Renal pelvis (tissue), 12 donors: ENCODE measurements at places on chromosomes 2 and 18. TPM values are rescaled to one million over a fixed set of nuclear protein-coding genes. Genes with fewer than 3 reads are reported as not detected.
A peak's percentile ranks its signal among the peaks of the same experiment; 100 is the strongest.

GRP gene
- 0.53 TPM for polyA plus RNA-seq

MERTK gene
- 18.3 TPM for polyA plus RNA-seq

ATP9B gene
- 36.3 TPM for polyA plus RNA-seq

GRCh38 chr2:137771064-137771463 lies 193.2 kb upstream of the HNMT start:
- DNase-seq: no peak

GRCh38 chr2:42012137-42012536 lies 35.7 kb upstream of the PKDCC start:
- DNase-seq: no peak

DNA sequence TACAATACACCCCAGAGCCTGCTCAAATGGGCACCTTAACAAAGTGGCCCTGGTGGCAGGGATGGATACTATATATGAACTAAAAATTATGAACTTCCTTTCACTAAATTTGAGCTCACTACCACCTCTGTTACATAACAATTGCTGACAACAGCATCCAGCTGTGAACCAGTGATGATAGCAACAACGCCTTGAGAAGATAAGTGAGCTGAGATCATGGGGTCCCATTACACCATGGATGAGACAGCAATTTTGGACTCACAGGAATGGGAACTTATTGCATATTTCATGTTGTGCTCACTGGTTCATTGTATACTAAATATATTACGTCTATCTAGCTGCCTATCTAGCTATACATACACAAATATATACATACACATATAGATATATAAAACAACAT lies 16.9 kb upstream of the ALMS1 start:
- DNase-seq: no peak

- DNase-seq: peak; percentile 9
Observed at GRCh38 chr2:196468394-196468793, 171.1 kb upstream of the CCDC150 start.

- peak; percentile 58 for DNase-seq
Observed at GRCh38 chr2:216775043-216775453, 79.7 kb upstream of the IGFBP5 start.

GRCh38 chr2:10079870-10080535 lies at the start of gene CYS1:
TSS of gene CYS1 (minus strand) at chr2:10080411. CDS start at chr2:10080223, 188 bp downstream.
- no peak for DNase-seq

DNA sequence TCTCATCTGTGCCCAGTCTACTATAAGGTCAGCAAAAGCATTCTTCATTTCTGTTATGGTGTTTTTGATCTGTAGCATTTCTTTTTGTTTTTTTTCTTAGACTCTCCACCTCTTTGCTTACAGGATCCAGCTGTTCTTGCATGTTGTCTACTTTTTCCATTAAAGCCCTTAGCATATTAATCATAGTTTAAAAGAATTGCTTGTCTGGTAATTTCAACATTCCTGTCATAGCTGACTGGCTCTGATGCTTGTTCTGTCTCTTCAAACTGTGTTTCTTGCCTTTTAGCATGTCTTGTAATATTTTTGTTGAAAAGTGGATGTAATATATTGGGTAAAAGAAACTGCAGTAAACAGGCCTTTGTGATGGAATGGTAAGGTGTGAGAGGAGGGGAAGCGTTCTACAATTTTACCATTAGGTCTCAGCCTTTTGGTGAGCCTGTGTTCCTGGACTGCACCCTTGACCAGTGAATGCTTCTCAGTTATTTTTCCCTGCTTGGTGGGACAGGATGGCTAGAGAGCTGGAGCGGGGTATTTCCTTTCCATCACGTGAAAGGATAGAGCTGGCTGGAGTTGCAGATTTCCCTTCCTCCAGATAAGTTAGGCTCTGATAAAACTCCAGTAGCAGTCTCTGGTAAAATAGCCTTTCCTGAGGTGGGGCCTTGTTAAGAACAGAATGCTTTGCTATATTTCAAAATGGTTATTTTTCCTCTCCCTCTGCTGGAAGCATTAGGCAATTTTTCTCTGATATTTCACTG lies 65.4 kb downstream of the PLA2R1 start:
- DNase-seq: no peak

- DNase-seq: no peak
Observed at GRCh38 chr18:40821596-40822243, 1133.3 kb upstream of the PIK3C3 start.

DNA sequence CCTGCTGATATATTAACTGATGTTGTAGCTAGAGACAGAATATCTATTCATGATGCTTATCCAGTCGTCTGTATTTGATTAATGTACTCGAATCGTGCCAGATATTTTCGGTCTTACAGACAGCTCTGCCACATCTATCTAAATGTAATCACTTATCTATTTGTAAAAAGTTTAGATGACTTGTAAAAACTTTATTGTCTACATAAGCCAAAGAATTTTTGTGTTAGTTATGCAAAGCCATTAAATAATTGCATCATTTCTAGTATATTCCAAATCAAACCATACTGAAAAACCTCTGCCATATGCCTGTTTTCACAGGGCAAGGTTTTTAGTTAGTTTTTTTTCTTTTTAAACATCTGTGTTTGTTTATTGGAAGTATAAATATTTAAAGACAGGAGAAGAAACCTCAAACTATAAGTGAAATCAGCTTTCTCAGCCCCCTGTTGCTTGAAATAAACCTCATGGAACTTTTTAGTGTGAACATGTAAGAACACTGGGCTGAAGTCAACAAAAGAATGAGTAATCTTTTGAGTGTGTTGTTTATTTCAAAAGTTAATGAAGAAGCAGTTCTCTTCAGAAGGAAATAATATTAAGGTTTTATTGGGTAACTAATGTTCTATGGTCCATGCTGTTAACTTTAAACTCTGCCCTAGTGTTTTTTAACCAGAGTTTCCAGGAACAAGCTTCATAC lies 657.6 kb upstream of the SYT4 start:
- peak; percentile 26 for DNase-seq

DNA sequence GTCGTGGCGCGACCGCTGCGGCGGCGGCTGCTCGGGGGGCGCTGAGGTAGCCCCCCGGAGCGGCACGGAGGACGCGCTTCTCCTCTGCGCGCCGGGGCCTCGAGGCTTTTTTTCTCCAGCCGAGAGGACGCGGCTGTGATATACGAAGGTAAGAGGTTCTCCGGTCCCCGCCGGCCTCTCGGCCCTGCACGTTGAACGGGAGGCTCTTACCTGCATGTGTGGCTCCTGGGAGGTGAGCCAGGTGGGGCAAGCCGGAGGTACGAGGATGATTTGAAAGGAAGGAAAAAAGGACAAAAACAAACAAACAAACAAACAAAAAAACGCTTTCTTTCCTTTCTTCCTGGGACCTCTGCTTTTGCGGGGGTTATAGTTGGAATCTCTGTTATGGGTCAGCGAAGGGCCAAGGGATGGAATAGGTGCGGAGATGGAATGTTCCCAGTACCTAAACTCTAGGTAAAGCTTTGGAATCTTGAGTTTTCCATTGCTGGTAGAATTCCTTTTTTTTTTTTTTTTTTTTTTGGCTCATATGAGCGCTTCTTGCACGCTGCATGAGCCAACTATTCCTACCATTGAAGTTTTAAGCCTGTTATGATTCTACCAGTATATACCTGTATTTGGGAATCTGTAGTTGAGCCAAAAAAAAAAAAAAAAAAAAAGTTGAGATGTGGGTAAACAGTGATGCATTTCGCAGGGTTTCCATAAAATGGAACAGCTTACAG lies 674 bp downstream of the PTPN4 start:
- peak; percentile 11 for DNase-seq

DNA sequence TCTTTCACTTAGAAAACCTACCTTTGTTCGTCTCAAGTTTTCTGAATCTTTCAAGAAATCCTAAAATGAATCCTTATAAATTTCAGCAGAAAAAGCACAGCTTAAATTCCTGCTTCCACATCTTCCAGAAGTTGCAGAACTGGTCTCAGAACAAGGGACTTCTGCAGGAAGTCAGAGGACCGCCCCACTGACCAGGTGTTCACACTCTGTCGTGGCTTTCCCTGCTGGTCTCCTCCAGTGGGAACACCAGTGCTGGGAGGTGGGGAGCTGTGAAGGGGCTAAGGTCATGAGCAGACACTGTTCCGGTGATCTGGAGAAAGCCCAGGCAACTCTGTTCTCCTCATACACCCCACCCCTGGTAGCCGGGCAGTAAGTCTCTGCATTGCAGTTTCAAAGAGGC lies 3.5 kb downstream of the FAM110C start:
- no peak for DNase-seq

- DNase-seq: peak; percentile 17
Observed at GRCh38 chr2:24486636-24487205, 4.3 kb upstream of the NCOA1 start.

- no peak for DNase-seq
Observed at GRCh38 chr2:5392658-5393057, 299.5 kb upstream of the SOX11 start.

DNA sequence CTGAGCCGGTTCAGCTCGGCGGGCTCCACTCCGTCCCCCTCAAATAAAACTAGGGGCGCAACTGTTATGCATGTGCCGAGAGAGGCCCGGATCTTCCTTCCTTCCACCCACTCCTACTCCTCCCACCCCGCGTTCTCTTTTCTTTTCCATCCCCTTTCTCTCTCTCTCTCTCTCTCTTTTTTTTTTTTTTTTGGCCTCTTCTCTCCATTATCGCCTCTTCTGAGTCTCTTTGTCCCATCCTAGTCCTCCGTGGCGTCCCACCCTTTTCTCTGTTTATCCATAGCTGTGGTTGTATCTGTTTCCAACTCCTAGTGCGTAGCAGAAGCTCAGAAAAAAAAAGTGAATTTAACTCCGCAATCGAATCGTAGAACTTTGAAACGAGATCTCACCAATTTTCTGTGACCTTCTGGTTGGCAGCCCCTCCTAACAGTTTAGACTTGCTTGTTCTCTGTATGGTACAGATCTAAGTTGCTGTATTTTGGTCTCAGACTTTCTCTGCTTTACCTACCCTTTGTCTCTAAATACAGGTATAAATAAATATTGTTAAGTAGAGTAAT lies 3.6 kb downstream of the RAX start:
- DNase-seq: no peak
